ENCODE measurements at places on chromosomes 3 and 15.

DNA sequence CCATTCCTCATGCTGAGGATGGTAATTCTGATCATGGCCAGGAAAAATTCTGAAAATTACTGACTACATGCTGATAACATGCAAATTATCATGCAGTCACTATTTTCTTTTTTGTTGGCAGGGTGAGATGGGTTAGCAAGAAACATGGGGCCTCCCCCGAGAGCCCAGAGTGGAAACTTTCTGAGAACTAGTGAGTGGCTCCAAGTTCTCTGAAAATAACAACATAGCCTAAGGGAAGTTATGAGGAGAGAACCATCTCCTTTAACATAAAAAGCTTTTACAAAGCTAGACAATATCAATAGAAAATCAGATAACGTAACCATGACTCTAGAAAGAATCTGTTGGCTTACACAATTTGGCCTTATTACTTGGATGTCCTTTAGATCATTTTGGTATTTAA lies 254.2 kb downstream of the PLOD2 start:
- no peak for DNase-seq

GRCh38 chr3:39178553-39178952 lies 13.8 kb downstream of the XIRP1 start:
- no peak for DNase-seq

DNA sequence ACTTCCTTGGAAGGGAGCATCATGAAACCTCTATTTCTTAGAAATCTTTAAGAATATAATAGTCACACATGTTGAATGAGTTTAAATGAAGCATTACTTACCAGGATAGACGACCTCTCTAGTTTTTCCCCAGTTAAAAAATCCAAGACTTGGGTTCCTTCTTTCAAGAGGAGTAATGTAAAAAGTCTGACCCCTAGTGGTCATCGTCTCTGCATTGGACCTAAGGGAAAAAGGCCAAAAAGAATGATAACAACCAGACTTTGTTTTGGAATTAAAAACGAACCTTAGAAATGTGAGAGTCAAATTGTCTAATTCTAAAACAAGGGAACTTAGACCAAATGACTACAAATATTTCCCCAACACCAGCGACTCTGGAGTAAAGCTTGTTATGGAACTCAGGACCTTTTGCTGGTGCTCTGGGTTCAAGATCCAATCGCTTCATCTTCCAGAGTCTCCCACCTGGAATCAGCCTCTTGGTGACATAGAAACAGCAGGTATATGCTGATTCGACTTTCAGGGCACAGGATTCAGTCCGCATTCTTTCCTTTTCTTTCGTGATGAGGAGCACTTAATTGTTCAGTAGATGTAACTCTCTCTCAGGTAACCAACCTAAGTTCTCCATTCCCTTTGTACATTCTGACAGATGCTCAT lies 214.8 kb upstream of the TPRG1 start:
- no peak for DNase-seq

DNA sequence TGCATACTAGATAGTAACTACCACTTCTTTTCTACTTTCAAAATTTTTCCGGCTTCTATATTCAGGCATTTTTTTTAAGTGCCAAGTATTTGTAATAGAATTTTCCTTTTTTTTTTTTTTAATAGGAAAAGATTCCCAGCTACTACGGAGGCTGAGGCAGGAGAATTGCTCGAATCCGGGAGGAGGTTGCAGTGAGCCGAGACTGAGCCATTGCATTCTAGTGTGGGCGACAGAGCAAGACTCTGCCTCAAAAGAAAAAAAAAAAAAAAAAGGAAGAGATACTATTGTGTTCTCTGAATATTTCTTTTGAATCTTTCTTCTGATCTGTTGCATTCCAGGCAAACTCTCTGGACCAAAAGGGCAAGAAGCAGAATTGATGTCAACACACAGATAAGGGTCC lies 557.3 kb downstream of the FGF12 start:
- no peak for DNase-seq

- no peak for DNase-seq
These were observed 57.7 kb upstream of the AADACL2 start for GRCh38 chr3:151675858-151676615.

DNA sequence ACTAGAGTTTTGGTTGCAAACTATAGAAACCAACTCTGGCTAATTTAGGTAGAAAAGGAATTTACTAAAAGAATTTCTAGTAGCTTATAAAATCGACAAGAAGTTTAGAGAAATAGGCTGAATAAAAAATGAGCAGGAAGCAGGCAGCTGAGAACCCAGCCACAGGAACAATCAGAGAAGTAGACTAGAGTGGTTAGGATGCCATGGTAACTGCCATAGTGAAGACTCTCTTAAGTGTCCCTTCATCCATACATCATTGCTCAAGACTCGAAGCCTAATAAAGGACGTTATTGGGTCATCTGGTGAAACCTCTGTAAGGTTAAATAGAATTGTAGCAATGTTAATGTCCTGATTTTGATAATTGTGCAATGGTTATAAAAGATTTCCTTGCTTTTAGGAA lies 13.8 kb downstream of the AVEN start:
- DNase-seq: no peak

DNA sequence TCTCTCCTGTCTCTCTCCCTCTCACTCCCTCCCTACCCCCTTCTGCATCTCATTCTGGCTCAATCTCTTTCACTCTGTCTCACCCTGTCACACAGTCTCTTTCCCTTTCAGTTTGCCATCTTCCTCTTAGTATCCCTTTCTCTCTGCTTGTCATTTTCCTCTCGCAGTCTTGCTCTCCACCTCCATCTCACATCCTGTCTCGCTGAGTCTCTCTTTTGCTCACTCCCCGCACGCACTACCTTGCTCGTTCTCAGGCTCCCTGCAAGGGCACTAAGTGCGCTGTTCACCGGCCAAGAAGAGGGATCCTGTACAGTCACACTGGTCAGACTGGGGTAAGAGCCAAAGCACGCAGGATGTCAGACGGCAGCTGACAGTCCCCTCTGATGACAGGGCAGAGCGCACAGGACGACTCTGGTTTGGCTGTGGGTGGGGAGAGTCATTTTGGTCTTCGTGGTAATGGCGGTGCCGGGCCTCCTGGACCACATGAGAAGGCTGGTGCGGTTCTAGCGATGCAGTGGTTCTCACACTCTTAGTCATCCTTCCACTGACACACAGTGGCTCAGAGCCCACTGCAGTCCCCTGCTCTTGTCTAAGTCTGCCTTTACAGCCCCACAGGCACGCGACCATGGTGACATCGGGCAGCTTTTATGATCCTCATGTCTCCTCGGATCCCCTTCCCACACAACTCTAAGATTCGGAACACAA lies 356.8 kb downstream of the FOXP1 start:
- DNase-seq: peak; percentile 98

- DNase-seq: no peak
These were observed 14.8 kb downstream of the GK5 start for GRCh38 chr3:142210608-142211007.

All from stimulated activated effector memory CD8-positive, alpha-beta T cell treated with anti-CD3 and anti-CD28 coated beads, Interleukin-12 subunit alpha, Interleukin-12 subunit beta, amount 100 ng/mL, for 72 hours (primary cell).